ENCODE measurements at places on chromosomes 4 and X. TPM values are rescaled to one million over a fixed set of nuclear protein-coding genes. Genes with fewer than 3 reads are reported as not detected.

- no peak for DNase-seq
These were observed 235.1 kb upstream of the HCCS start for GRCh38 chrX:10875995-10876394.

Gene POLN
- total RNA-seq, result 3.9 TPM

- DNase-seq, result peak; percentile 4
These were observed 339 bp downstream of the CUL4B start for GRCh38 chrX:120560405-120560841.

Gene IL3RA
- 0.60 TPM for total RNA-seq

DNA sequence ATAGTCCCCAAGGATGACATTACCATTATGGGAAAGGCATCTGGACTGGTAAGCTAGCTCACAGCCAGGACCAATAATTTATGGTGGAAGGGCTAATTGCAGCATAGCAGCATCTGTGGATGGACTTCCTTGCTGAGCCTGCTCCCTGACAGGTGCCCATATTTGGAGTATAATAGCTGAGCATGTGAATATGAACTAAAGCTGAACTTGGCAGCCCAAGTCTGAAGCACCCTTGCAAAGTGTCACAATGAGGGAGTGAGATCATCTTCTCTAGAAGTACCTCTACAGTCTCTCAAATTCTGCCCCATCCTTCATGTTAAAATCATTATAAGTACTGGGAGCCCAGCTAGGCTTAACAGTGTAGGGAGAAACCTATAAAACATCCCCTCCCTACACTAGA is 128.2 kb upstream of the INPP4B start:
- DNase-seq, result no peak

Gene LUZP4
- total RNA-seq, result not detected

Gene S100G
- total RNA-seq, result not detected

GRCh38 chr4:179692222-179692621 is 2250.0 kb upstream of the AGA start:
- no peak for DNase-seq

Gene TBL1X
- total RNA-seq, result 20.2 TPM

Gene FGF16
- total RNA-seq, result not detected

GRCh38 chr4:70627620-70628019 is 924 bp upstream of the ENAM start:
- no peak for DNase-seq

GRCh38 chr4:12499693-12500092 is 984.4 kb downstream of the RAB28 start:
- DNase-seq, result no peak

Gene PUDP
- 7.4 TPM for total RNA-seq

GRCh38 chr4:16819652-16820051 is 78.8 kb downstream of the LDB2 start:
- no peak for DNase-seq

DNA sequence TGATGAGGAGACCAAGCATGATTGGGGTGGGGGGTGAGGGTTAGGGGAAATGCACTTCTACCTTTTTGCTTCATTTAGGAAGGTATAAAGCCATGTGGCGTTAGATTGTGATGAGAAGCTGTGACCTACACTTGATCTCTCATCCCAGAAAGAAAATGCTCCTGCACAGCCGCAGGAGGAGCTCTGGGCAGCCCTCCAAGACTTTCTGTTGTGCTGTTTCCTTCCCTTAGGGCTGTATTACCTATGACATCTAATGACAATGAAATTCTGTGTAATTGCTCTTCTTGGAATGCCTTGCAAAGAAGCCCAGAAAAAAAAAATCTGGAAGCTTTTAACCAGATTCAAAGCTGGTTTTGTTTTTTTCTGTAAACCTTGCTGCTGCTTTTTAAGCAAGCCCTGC is 13.4 kb downstream of the PRPS2 start:
- DNase-seq, result no peak

DNA sequence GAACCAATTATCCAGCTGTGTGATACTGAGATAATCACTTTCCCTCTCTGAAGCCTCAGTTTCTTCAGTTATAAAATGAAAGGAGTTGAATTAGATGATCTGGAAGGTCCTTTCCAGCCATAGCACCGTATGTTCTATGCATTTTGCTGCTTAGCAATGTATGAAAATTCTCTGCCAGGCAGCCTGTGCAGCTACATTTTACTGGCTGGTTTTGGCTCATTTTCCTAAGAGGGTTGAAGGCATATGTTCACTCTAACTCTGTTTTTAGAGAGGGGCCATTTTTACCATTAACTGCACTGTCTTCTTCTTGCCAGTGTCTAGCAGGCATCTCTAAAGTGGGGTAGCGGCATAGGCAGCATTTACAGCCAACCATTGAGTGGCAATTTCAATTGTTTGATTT is 26.1 kb downstream of the TRPC5 start:
- DNase-seq, result no peak

DNA sequence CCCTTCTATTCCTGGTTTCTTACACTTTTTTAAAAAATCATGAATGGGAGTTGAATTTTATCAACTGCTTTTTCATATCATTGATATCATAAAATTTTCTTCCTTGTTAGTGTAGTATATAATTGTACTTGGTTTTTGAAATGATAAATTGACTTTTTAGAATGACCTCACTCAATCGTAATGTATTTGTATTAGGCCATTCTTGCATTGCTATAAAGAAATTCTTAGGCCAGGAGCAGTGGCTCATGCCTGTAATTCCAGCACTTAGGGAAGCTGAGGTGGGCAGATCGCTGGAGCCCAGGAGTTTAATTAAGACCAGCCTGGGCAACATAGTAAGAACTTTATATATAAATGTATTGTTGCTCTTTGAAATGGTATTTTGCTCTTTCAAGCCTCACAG is 6.3 kb downstream of the EXOC1 start:
- DNase-seq, result no peak

Data from T-helper 17 cell (primary cell).